Stimulated activated CD8-positive, alpha-beta memory T cell treated with anti-CD3 and anti-CD28 coated beads, Interleukin-7, amount 100 ng/mL, for 1 hour (primary cell): ENCODE measurements at places on chromosomes 6 and 20.

DNA sequence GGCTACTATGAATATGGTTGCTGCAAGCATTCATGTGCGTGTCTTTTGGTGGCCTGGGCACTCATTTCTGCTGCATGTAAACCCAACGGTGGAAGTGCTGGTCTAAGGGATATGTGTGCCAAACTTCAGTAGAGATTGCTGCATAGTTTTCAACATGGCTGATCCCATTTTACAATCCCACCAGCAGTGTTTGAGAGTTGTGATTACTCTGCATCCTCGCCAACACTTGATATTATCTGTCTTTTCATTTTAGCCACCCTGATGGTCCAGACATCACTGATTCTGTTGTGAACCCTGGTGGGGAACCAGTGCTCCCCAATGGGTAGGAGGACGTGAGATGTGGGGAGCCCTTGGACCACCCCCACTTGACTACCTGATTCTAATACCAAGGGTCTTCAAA lies 27.5 kb downstream of the PACSIN1 start:
- DNase-seq: no peak

- no peak for DNase-seq
These were observed 770.8 kb downstream of the EPHA7 start for GRCh38 chr6:92648364-92649086.

DNA sequence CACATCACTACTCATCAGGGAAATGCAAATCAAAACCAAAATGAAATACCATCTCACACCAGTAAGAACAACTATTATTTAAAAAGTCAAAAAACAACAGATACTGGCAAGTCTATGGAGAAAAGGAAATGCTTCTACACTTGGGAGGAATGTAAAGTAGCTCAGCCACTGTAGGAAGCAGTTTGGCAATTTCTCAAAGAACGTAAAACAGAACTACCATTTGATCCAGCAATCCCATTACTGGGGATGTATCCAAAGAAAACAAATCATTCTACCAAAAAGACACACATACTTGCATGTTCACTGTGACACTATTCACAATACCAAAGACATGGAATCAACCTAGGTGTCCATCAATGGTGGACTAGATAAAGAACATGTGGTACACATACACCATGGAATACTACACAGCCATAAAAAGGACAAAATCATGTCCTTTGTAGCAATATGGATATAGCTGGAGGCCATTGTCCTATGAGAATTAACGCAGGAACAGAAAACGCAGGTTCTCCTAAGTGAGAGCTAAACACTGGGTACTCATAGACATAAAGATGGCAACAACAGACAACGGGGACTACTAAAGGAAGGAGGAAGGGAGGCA lies 260.4 kb downstream of the RNGTT start:
- no peak for DNase-seq

DNA sequence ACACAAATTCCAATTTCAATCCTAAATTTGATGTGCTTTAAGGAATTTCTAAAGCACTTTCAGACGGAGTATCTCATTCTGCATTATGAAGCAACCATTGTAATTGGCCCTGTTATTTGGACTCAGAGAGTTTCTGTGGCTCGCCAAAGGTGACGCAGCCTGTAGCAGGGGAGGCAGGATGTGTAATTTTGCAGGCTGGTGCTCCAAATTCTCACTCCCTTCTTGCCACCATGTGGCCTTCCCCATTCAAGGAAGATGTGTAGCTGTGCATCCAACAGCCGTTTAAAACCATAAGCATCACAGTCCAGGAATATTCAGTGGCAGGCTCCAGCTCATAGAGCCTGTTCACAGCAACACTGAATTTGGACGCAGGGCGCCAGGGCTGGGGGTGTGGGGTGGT lies 45.8 kb downstream of the AGPAT4 start:
- no peak for DNase-seq

- no peak for DNase-seq
These were observed 123.8 kb downstream of the CDKAL1 start for GRCh38 chr6:20658053-20658452.

DNA sequence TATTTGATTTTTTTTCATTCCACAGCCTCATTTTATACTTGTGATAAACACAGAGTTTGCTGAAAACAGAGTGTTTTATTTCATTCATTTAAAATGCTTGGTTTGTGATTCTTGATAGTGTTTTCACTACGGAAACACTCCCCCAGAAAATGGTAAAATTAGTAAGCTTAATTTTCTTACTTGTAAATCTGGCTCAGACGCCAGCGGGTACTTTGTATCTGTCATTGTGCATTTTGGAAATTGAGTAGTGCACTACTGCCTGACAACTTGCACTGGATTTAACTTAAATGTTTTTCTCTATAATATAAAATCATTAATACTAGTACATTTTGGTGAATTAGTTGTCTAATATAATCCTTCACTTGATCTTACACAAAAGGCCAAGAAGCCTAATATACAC lies 37.0 kb upstream of the HINT3 start:
- no peak for DNase-seq
